T-helper 2 cell treated with Interferon-gamma antibody and Interleukin-4, amounts not matched to agents 5 μg/mL and 100 μg/mL, for 36 hours (primary cell): ENCODE measurements at places on chromosomes 2 and 18.

- DNase-seq, result no peak
These were observed 312.5 kb upstream of the MEX3C start for GRCh38 chr18:51510020-51510419.

- DNase-seq, result no peak
These were observed 811 bp downstream of the ADD2 start for GRCh38 chr2:70767079-70767698.

GRCh38 chr2:208370881-208371633 is 35.5 kb upstream of the PTH2R start:
- no peak for DNase-seq

DNA sequence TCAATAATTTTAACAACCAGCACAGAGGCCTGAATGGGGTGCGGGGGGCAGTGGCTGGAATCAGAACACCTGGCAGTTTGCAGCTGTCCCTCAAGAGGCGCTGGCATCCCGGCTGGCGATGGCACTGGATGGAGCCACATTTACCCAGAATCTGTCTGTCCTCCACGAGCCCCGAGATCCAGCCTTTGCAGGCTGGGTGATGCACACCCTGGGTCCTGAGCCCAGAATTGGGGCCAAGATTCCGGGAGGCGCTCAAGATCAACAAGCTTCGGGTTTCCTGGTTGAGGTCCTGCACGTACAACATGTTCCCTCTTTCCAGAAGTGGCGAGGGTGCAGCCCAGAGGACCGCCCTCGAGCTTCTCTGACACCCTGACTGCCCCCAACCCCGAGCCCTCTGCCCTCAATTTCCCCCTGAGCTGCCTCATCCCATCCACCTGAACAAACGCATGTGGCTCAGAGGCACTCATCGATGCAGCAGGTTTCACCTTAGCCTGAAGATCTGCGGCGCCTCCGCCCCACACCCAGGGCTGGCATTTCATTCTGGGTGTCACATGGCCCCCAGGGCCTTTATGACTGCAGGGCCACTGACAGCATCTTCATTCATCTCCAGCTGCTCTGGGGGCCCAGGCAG is 97.5 kb downstream of the TFCP2L1 start:
- DNase-seq, result no peak

DNA sequence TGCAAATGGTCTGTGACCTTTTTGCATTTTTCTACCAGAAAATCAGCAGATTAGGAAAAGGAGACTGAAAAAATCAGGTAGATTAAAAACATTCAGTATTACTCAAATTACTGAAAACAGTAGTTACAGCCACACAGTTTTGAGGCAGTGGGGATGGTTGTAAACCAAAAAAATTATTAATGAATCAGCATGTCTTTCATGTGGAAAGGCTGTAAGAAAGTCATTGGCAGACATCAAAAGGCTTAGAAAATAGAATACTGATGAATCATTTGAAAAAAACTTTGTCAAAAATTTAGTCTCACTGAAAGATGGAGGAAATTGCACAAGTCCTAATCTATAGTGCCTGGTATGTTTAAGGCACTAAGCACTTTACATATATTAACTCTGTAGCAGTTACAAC is 133.9 kb upstream of the GCFC2 start:
- no peak for DNase-seq

- DNase-seq, result no peak
These were observed 1.8 kb downstream of the MEMO1 start for GRCh38 chr2:32008805-32009515.

GRCh38 chr2:101114815-101115214 is 36.4 kb downstream of the TBC1D8 start:
- no peak for DNase-seq

GRCh38 chr2:192749611-192750200 is 555.0 kb upstream of the TMEFF2 start:
- no peak for DNase-seq
